ENCODE measurements at places on chromosomes 16 and 17.

- no peak for DNase-seq
These were observed 7.8 kb downstream of the ALOX15 start for GRCh38 chr17:4633643-4634042.

DNA sequence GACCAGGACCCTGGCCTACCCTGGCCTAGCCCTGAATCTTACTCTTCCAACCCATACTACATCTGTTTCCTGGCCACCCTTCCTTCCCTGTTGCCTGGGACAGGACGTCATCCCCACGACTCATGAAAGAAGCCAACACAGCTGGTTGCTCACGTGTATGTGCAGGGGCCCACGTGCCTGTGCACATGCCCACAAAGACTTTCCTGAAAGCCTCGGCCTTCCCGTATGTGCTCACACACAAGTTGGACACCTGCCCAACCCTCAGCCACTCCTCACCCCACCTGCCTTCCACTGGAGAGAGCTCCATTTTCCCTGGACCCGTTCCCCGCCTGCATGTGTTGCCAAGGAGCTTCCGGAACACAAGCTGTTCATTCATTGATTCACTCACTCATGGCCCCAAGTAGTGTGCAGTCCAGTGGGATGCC is 7.0 kb downstream of the PLXDC1 start:
- DNase-seq: peak; percentile 75

- no peak for DNase-seq
These were observed 89.3 kb upstream of the CHMP6 start for GRCh38 chr17:80902197-80902962.

- no peak for DNase-seq
These were observed 2.4 kb downstream of the CD2BP2 start for GRCh38 chr16:30352488-30353401.

- DNase-seq: no peak
These were observed 161.0 kb downstream of the CBLN1 start for GRCh38 chr16:49120631-49121030.

DNA sequence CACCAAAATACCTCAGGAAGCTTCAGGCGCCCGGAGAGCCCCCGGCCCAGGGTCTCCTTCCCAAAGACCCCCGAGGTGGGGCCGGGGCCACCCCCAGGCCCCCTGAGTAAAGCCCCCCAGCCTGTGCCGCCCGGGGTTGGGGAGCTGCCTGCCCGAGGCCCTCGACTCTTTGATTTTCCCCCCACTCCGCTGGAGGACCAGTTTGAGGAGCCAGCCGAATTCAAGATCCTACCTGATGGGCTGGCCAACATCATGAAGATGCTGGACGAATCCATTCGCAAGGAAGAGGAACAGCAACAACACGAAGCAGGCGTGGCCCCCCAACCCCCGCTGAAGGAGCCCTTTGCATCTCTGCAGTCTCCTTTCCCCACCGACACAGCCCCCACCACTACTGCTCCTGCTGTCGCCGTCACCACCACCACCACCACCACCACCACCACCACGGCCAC is 6.7 kb upstream of the TMEM88 start:
- no peak for DNase-seq

DNA sequence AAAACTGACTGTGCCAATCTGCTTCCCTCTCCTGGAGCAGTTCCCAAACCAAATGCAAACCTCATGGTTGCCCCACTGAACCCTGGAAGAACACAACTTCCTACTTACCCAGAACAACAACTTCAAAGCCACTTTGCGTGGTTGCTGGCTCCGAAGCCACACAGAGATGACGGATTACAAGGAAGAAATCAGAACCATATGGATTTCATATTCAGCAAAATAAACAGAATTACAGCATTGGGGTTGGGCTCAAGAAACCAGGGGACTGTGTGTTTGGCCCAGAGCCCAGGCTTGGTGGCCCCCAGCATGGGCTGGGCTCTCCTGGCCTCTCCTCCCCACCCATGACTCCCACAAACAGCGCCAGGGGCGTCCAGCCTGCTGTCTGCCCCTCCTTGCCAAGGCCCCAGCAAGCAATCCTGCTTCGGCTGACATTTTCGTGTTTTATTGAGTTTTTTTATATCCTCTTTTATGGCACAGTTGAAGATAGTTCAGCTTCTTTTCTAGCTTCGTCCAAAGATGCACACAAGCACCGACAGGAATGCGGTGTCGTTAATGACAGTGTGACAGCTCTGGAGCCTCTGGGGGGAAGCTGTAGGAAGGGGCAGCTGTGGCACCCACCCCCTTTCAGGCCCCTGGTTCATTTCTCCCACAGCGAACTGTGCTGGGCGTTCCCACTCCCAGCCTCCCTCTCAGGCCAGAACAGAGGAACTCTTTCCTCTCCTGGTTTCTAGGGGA is 137.1 kb downstream of the GAS7 start:
- no peak for DNase-seq

DNA sequence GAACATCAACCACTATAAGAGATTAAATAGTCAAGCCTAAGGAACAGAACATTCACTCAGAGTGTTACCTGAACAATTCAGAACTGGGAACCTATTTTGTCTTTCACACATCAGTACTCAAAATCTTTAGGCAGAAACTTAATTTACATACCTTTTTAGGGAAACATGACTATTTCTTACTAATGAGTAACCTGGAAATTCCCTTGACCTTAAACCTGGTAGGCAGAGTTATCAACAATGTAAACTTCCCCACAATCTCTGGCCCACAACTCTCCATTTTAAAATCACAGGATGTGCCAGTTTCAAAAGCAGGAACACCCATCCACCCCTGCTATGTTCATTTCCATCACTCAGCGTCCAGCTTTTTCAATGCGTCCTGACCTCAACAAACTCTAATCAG is 132.9 kb upstream of the ANKFN1 start:
- no peak for DNase-seq

DNA sequence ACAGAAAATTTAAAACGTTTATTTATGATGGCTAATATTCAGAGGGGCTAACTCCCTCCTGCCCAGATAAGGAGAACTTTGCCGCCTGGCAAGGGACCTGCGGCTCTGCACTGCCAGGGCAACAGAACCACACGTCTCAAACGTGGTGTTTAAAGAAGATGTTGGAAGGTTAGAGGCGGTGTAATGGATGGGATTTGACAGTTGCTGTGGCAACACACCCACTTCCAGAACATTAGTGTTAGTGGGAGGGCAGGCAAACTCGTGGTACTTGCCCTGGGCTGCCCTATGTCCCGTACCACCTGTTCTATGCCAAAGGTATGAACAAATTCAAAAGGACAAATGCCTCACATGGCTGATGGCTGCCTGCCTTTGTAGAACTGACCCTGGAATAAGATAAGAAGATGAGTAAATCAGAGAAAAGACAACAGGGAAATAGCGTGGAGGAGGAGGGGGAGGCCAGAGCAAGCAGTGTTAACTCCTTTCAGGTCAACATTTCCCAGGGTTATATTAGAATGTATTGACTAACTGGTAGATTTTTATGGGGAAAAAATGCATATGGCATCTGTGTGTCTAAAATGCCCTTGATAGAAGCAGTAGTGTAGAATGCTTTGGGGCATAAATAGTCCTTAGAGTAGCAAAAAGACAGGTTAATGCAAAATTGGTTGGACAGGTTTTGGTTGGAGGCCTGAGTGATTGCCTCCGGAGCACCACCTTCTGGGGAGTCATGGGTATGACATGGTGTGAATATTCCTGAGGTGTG is 30.8 kb downstream of the HLF start:
- DNase-seq: peak; percentile 55
